Stimulated activated CD4-positive, alpha-beta T cell treated with anti-CD3 and anti-CD28 coated beads, Interleukin-1b, Interleukin-23, amount 100 ng/mL, for 48 hours (primary cell): ENCODE measurements at places on chromosomes 3 and 15.

GRCh38 chr3:128412180-128413002 lies 54.3 kb downstream of the DNAJB8 start:
- DNase-seq = no peak

DNA sequence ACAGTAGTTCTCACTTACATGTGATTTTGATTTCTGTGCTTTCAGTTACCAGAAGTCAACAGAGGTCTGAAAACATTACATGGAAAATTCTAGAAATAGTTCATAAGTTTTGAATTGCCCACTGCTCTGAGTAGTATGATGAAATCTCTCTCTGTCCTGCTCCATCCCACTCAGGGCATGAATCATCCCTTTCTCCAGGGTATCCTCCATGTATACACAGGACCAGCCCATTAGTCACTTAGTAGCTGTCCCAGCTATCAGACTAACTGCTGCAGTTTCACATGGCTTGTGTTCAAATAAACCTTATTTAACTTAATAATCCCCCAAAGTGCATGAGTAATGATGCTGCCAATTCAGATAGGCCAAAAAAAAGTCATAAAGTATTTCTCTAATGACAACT lies 38.6 kb downstream of the EPHA3 start:
- DNase-seq = no peak

GRCh38 chr3:89697321-89697916 lies 590.0 kb downstream of the EPHA3 start:
- DNase-seq = no peak

GRCh38 chr15:68894208-68894607 lies 36.1 kb upstream of the SPESP1 start:
- DNase-seq = no peak

- DNase-seq = no peak
Observed at GRCh38 chr15:65801229-65801805, 9.2 kb upstream of the DENND4A start.

GRCh38 chr3:38281895-38282686 lies at the start of gene SLC22A14:
Gene SLC22A14, plus strand, starts transcription at chr3:38282294. Its CDS starts 23,733 bp downstream, at chr3:38306027.
- DNase-seq = no peak

DNA sequence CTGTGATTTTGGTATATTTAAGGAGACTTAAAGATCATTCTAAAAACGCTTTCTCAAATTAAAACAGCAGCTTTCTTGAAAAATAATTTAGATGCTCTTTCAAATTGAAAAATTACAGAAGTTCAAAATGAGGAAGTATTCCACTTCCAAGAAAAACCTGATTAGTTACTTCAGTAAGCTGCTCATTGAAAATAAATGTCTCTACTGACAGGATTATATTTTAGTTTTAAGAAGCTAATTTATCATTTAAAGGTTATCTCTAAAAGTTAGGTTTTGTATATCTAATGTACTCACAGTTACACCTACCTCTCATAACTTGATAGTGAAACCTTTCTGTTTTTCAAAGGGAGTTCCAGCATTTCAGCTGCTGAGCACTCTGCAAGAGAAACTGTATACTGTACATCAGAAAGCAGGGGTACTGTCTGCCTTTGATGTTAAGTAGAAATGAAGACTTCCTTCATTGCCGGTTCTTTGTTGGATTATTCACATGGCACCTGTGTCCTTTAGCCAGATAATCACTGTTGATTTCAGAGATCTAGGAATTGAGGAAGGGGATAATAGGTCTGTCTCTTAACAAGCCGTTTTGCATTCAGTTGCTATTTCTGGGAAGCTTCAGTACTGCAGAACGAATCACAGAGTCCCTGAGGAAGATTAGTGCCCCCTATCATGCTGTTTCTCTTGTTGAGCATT lies 161.6 kb downstream of the TCF12 start:
- DNase-seq = no peak

DNA sequence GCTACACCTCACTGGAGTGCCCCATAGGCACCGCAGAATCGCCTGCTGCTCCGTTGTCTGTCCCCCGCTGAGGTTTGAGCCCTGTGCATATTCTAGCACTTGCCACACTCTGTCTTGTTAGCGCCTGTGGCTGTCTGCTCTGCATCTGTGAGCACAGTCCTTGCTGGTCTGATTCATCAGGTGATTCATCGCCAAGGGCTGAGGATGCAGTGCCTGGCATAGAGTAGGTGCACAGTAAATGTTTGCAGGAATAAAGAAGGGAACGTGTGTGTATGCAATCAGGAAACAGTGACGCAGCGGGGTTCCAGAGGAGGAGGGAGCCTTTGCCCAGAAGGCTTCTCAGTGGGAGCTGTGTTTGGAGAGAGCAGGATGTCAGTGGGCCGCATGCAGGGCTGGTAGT lies 124.0 kb upstream of the PLXNA1 start:
- no peak for DNase-seq

DNA sequence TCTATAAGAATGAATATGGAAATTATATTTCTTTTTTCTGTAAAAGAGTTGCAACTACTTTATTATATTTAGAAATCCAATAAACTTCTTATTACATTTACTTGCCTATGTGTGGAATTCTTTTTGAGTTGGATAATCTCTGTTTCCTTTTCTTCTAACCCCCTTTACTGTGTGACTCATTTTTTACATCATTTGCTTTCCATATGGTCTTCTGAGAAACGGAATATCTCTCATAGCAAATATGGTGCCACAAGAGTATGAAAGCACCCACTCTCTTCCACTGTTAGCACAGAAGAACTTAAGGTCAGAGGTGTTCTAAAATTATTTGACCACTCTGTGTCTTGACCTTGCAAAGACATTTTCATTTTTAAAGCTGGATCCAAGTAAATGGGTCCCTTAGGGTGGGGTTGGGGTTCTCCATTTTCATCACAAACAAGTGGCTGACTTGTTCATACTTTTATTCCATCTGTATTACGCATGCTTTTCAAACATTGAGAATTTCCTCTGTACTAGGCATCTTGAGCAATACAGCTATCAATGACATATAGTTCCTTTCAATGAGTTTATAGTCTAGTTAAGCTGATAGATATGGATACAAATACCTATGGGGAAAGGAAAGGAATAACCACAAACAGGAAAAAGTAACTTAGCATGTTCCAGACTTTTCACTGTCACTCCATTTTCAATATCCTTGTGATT lies 281.1 kb upstream of the TPRG1 start:
- DNase-seq = no peak

DNA sequence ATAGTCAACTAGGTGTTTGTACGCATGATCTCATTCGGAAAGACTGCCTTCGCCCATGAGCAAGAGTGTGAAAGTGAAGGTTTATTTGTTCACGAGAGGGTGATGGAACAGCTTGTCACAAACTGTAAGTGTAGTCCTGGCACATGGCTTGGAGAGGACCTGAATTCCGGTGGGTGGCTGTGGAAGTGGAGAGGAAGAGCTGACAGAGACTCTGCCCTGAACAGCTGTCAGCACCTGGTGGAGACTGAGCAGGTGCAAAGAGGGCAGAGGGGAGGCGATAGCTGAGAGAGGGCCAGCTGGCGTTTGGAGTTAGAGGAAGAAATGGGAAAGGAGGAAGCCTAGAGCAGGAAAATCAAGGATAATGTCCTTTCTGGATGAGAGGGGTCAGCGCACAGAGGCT lies 155.7 kb downstream of the EEFSEC start:
- no peak for DNase-seq

DNA sequence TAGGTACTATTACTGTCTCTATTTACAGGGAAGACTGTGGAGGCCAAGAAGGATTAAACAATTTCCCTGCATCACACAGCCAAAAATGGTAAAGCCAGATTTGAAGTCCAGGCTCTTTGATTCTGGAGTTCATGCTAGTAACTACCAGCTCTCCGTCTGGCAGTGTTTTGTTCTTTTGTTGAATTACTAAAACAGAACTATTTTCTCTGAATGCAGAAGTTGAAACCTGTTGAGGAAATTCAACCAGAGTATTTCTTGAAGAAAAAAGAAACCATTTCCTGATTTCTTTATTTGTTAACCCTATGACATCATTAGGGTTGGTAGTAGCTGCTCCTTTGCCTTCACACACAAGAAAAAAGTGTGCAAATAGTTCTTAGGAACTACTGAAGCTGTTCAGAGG lies 34.3 kb downstream of the CRTC3 start:
- DNase-seq = no peak

- DNase-seq = peak; percentile 29
Observed at GRCh38 chr3:100254168-100254777, 6.5 kb upstream of the TBC1D23 start.

GRCh38 chr15:55660153-55660552 lies 72.0 kb upstream of the PYGO1 start:
- no peak for DNase-seq

DNA sequence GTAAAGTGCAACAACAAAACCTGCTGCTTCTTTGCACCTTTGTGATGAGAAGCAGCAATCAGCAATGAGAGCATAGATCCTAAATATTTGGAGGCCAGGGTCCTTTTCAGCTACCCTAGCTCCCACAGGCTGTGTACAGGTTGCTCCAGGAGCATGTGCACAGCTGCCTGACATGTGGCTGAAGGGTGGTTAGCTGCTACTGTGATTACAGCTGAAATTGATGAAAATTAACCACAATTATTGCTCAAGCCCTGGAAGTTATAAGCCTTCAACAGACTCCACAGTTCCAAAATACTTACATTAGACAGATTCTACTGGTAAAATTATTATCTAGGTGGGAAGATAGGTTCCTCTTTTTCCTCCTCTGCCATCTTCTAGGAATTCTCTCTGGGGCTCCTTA lies 28.5 kb downstream of the COMMD2 start:
- DNase-seq = no peak

DNA sequence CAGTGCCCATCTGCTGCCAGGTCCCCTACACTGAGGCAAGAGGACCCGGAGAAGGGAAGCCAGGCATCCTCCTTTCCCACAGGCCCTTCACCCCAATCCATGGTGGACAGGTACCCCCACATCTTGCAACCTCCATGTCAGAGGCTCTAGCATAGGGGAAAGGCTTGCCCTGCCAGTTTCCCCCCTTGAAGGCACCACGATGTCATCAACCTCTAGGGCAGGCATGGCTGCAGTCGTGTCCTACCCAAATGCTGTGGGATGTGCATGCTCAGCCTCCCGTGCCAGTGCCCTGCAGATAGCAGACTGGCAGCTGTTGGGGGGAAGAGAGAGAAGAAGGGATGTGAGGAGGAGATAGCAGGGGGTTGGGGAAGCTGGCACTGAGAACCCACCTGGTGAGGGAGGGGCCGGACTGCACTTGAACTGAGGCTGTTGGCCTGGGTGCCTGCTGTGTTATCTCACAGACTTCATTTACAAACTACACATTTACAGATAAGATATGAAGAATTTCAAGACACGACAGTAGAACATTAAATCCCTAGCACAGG lies 197.5 kb downstream of the ADAMTS9 start:
- no peak for DNase-seq

- DNase-seq = no peak
Observed at GRCh38 chr3:184557348-184557950, 4.1 kb upstream of the EPHB3 start.

GRCh38 chr3:130048726-130049125 lies 32.9 kb upstream of the ALG1L2 start:
- DNase-seq = no peak

- no peak for DNase-seq
Observed at GRCh38 chr3:53216723-53217122, 39.1 kb downstream of the TKT start.

GRCh38 chr3:139225548-139225947 lies 118.3 kb upstream of the MRPS22 start:
- no peak for DNase-seq

DNA sequence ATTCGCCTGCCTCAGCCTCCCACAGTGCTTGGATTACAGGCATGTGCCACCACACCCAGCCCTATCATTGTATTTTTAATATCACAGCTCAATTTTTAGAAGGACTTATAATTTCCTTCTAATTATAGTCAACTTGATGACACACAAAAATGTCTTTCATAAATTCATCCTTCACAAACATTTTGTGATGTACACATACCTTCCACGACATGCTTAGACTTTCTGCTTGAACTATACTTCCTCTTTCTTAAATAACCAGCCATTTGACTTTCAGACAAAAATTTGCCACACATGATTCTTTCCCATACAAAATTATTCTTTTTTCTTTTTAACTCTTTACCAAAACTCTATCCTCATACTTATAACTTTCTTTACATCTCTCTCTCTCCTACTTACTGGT lies 48.4 kb upstream of the CCK start:
- DNase-seq = no peak

- no peak for DNase-seq
Observed at GRCh38 chr3:119145500-119146167, at the start of gene TEX55. Gene TEX55, plus strand, starts transcription at chr3:119146165. Its CDS starts 25 bp downstream, at chr3:119146190.

GRCh38 chr3:32757618-32758374 lies 60.0 kb upstream of the TRIM71 start:
- DNase-seq = no peak

- peak; percentile 22 for DNase-seq
Observed at GRCh38 chr15:72271895-72272212, 500 bp downstream of the PARP6 start.

DNA sequence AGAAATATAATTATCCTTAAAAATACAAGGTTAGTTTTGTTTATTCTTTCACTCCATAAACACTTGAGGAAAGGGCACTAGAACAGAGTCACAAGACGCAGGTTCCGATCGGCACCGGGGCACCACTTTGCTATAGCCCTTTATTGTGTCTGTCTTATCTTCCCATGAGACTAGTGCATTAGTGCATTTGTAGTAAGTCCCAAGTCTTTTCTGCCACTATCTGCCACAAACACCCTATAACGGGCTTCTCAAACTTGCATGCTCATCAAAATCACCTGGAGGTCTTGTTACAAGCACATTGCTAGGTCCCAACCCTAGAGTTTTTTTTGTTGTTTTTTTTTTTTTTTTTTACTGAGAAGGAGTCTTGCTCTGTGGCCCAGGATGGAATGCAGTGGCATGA lies 213.1 kb downstream of the FOXP1 start:
- DNase-seq = no peak

DNA sequence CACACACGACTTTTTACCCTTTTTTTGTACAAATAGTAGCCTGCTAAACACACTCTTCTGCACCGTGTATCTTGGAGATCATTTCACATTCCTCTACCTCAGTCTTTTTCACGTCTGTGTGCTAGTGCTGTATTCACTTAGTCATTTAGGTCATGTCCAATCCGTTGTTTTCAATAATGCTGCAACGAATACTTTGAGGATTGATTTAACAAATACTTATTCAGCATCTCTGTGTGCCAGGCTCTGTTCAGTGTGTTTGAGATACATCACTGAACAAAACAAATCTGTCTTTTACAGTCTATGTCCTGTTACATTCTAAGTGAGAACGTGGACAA lies 882 bp downstream of the JMJD7 start:
- DNase-seq = no peak

DNA sequence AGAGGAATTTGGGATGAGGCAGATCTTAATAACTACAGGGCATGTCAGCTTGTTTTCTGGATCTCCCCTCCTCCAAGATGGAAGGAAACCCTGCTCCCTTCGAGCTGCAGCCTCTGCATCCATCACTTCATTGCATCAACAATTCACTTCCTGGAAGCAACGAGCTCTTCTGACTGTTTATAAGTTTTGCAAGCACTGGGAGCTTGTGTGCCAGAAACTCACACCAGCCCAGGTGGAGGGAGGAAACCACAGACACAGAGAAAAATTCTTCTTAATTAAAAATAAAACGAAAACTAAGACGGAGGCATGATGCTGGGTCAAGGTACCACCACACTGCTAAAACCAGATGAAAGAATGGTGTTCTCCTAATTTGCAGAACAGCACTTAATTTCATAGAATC lies 10.6 kb downstream of the LRIG1 start:
- no peak for DNase-seq

- DNase-seq = no peak
Observed at GRCh38 chr3:83567935-83568334, 1390.9 kb upstream of the CADM2 start.

- DNase-seq = no peak
Observed at GRCh38 chr15:92510163-92510882, 116.6 kb downstream of the ST8SIA2 start.
